ENCODE measurements at places on chromosomes 1 and 21.

GRCh38 chr1:175725684-175726083 is 17.7 kb downstream of the TNR start:
- peak; percentile 82 for DNase-seq

- peak; percentile 53 for DNase-seq
Observed at GRCh38 chr1:171645553-171646248, 6.8 kb downstream of the MYOC start.

- DNase-seq: no peak
Observed at GRCh38 chr1:44038876-44039657, 7.8 kb upstream of the SLC6A9 start.

DNA sequence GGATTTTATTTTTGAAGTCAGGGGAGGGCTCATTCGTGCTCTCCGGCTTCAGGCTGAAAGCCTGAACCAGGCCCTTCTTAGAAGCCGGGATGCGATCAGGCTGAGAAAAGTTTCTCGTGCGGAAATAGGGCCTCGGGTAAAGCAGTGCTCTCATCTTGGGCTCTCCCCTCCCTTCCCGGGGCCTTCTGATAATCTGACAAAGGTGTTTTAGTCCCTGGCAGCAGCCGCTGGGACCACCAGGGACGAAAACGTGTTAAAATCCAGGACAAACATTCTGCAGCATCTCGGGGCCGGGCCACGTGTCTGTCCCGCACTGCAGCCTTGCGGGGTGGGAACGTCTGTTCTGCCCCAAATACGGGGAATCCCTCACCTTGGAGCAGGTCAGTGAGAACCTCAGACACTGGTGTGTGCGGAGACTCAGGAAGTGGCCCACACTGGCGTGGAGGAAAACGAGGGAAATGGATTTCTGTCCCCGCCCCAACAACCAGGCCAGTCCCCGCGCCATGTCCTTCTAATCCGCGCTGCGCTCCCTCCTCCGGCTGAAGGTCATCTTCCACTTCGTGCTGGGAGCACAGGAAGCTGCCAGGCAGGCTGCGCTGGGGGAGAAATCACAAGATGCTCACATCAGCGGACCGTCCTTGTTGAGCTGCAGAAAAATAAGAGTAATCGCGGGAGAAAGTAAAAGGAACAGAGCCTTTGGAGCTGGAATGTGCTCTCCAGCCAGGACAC is 16.6 kb upstream of the AJAP1 start:
- DNase-seq: no peak

GRCh38 chr1:104331763-104332162 is 582.1 kb downstream of the AMY1C start:
- no peak for DNase-seq

Measured in lung (tissue), 17 donors.